Stimulated activated CD8-positive, alpha-beta memory T cell treated with anti-CD3 and anti-CD28 coated beads, Interleukin-4, amount 100 ng/mL, for 1 hour (primary cell): ENCODE measurements at places on chromosomes 7 and 10.

- no peak for DNase-seq
Observed at GRCh38 chr10:98411768-98412167, 3.2 kb downstream of the PYROXD2 start.

- no peak for DNase-seq
Observed at GRCh38 chr7:93242106-93242505, 9.9 kb downstream of the VPS50 start.

GRCh38 chr7:93092757-93093370 is 24.9 kb downstream of the SAMD9 start:
- no peak for DNase-seq

DNA sequence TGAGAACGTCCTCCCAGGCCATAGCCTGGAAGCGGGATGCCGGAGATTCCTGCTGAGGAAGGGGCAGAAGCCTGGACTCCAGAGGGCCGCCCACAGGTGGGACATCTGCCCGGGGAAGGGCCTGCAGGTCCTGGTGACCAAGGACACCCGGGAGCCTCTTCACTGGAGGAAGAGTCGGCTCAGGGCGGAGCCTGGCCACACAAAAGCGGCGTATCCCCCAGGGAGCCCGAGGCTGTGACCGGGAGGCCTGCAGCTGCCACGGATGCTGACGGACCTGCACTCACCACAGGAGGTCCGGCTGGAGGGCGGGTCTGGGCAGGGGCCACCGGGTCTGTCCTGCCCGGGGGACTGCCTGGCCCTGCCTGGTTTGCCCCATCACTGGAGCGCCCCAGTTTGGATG is 15.5 kb upstream of the ADGRA1 start:
- no peak for DNase-seq

DNA sequence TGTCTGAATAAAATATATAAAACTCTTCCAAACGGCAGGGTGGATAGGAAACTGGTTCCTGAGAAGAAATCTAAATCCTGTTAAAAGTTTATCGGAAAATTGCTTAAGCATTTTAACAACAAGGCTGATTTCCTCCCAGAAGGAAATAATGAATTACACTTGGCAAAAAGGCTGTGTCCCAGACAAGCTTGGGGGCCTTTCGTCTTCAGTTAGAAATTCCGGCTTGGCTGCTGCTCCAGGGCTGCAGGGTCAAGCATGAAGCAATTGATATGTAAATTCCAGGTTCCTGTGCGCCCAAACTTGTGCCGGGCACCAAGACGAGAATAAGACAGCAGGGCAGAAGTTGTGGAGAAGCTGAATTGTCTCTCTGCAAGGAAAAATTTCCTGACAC is 38.0 kb upstream of the LBX1 start:
- DNase-seq: no peak

- no peak for DNase-seq
Observed at GRCh38 chr7:153022475-153023193, 263.1 kb downstream of the ACTR3B start.

- DNase-seq: no peak
Observed at GRCh38 chr7:27992097-27992496, 188.5 kb downstream of the JAZF1 start.

DNA sequence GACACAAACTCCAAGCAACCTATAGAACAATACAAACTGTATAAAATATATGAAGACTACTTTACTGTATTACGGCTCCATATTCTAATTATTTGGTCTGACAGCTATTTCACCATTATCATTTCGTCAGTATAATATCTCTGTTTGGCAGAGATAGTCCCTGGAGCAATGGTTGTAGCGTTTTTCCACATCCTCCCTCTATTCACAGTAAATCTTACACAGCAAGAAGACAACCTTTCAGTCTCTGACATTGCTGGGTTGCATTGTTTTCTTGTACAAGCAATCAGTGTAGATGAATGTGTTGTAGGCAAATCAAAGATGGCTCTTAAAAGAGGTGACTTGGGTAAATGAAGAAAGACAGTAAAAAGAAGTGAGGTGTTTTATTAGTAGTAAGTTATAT is 105.6 kb upstream of the PLXDC2 start:
- DNase-seq: no peak

- no peak for DNase-seq
Observed at GRCh38 chr10:16847644-16848043, 30.4 kb upstream of the RSU1 start.

- no peak for DNase-seq
Observed at GRCh38 chr7:111104710-111105109, 13.8 kb downstream of the LRRN3 start.

DNA sequence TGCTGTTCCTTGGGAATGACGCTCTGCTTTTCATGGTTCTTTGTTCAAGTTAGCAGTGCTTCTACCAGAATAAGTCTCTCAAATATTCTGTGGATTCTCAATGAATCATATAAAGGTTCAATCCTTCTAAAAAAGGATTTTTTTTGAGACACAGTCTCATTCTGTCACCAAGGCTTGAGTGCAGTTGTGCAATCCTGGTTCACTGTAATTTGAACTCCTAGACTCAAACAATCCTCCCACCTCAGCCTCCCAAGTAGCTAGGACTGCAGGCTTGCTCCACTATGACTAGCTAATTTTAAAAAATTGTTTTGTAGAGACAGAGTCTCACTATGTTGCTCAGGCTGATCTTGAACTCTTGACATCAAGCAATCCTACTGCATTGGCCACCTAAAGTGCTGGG is 64.9 kb upstream of the RELN start:
- DNase-seq: no peak

DNA sequence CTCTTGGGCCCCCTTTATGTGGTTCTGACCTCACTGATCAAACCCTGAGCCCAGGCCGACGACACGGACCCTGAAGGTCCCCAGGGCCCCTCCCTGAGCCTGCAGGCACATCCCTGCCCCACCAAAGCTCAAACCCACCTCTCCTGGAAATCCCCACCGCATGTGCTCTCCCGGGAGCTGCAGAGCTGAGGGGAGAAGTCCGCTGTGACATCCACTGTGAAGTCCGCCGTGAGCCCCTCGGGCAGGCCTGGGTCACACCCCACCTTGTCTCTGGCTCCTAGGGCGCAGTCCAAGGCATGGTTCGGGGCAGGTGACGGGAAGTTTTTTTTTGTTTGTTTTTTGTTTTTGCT is 100.2 kb downstream of the MICALL2 start:
- no peak for DNase-seq

DNA sequence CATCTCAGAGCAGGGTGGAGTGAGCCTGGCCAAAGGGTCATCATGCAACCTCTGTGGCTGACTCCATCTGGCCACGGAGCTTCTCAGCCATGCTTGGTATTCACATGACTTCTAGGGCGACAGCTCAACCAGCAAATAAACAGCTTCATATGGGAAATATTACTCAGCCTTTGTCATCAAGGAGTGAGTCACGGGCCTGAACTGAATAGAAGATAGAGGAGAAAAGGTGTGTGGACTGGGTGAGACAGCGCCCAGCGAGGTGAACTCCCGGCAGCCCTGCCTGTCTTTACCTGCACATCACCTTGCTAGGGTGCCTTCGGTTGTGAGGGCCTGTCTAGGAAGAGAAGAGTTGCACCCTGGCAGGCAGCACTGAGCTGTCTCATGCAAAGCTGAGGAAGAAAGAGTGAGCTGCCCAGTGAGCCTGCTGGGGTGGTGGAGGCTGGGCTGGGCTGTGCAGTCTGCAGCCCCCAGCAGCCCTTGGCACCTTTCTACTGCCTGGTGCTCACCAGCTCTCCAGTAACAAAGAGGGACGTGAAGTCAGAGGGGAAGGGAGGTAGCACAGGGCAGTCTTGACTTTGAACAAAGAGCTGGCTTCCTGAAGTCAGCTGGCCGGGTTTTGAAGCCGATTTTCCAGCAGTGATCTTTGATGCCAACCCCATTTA is 114.2 kb downstream of the EGFR start:
- DNase-seq: no peak

GRCh38 chr7:107813524-107813923 is 10.5 kb upstream of the SLC26A3 start:
- DNase-seq: no peak

DNA sequence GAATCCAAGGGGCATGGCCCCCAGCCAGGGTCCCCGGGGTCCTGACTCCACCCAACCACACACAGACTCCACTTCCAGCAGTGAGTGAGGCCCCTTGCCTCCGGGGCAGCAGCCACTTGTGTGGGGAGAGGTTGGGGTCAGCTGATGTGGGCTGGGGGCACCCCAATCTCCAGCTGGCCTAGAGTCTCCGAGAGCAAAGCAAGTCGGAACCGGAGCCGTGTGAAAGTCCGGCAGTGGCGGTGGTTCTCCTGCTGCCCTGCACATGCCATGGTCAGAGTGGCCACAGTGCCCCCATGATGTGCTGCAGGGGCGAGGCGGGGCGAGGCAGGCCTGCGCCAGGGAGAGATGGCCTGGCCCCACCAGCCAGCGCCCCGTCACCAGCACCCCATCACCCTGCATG is 74.6 kb downstream of the PDGFA start:
- DNase-seq: no peak

DNA sequence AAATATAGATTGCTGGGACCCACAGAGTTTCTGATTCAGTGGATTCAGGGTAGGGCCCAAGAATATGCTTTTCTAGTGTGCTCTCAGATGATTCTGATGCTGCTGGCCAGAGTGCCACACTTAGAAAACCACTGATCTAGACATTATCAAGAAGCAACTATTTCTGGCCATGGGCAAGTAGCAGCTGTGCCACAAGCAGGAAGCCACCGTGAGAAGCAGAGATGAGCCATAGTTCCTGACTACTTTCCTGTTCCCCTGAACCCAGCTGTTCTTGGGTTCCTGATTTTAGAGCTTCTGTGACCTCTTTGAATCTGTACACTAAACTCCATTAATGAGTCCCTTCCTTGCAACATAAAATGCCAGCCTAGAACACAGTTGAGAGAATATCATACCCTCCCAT is 38.1 kb upstream of the PIK3AP1 start:
- no peak for DNase-seq

- DNase-seq: peak; percentile 11
Observed at GRCh38 chr7:111090846-111091245, at the start of gene LRRN3. LRRN3 (plus strand) TSS chr7:111091127; CDS start chr7:111122773, 31,646 bp downstream.

DNA sequence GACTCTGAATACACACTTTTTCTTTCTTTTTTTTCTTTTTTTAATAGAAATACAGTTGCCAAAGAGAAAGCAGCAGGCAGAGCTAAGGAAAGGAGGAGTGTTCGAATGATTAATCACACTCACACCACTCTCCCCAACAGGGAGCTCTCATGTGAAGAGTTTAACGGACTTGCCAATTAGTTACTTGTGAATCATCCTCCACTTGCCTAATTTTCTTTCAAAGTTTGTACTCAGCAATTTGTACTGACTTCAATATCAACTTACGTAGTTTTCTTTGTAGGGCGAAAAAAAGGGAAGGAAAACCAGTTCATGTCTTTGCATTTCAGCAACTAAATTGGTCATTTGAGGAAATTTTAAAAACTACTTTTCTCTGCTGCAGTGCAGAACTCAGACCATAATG is 109.2 kb downstream of the PIP4K2A start:
- no peak for DNase-seq

DNA sequence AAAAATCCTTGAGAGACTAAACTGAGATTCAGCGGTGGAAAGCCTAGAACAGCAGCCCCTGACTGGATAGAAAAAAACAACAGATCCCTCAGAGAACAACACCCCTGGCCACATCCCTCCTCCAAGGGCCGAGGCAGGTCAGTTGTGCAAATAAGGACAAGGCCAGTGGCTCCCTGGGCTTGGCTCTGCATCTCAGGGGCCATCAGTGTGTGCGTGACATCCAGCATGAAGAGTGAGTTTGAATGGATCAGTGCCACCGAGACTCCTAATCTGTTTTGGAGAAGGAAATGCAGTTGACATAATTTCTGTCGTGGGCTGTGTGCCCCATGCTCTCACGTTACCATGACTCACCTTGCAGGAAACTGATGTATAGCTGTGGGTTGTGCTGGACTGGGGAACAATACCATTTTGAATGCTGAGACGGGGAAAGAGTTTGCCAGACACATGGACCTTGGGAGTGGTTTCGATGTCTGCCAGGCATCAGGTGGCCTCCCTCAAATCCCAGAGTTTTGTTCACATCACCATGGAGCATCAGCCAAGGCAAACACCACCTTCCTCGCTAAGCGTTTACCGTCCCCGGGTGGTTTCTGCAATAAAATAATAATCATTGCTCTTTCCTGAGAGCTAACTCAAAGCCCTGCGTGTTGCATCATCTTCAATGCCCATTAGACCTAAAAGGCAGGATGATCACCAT is 153.2 kb upstream of the FZD8 start:
- DNase-seq: no peak

DNA sequence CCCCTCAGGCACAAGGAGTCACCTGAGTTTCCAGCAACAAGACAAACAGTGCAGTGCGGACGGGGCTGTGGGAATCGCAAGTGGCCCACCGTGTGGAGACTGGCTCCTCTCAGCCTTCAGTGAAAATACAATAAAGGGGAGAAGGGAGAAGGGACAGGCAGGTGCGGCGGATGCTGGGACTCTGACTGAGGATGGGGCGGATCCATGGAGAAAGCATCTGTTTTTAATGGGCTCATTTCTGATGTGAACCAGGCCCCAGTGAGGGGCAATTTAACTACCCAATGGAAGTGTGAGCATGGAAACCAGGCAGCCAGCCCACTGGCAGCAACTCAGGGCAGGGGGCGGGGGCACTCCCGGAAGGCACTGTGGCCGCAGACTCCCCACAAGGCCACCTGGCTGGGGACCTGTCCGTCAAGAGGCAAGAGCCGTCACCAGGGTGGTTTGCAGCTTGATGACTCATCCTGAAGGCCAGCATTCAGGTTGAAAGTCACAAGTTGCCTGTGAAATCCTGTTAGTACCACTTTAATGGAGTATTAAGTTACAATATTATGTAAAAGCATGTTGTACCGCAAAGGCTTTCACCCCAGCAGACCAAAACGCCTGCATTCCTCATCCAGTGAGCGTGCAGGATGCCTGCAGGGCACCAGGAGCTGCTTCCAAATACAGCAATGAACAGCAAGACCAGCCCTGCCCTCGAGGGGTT is 476.4 kb downstream of the PTPRN2 start:
- DNase-seq: no peak
